M059J (cell line): ENCODE measurements at places on chromosomes 16 and 17. TPM values are rescaled to one million over a fixed set of nuclear protein-coding genes. Genes with fewer than 3 reads are reported as not detected.

DNA sequence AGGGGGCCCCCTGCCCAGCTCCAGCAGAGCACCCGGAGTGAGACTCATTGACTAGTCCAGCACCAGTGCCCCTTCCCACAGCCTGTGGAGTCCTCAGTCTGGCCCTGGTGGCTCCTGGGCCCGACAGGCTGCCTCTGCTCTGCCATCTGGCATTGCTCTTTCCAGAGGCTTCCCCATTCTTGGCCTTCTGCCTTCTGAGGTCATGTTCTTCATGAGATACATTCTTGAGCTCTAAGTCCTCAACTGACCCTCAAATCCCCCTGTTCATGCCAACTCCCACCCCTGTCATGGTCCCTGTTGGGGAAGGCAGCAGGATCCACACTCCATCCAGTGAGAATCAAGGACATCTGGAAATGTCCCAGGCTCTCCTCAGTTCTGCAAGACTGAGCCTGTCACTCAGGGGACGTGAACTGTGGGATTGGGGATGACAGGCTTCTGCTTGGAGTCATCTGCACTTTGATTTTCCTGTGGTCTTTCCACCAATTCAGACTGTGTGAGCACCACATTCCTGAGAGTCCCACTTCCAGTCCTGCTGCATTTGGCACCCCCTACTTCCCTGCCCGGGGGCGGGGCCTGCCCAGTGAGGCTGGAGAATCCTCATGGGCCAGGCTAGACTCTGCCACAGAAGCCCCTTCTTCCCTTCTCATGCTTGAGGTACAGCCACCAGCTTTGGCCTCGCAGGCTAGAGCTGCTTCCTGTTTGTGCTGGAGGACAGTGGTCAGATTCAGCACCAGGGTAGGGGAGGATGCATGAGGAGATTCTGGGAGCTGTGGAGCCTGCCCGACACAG lies 2.7 kb downstream of the TRPV2 start:
- DNase-seq, result peak; percentile 78

DNA sequence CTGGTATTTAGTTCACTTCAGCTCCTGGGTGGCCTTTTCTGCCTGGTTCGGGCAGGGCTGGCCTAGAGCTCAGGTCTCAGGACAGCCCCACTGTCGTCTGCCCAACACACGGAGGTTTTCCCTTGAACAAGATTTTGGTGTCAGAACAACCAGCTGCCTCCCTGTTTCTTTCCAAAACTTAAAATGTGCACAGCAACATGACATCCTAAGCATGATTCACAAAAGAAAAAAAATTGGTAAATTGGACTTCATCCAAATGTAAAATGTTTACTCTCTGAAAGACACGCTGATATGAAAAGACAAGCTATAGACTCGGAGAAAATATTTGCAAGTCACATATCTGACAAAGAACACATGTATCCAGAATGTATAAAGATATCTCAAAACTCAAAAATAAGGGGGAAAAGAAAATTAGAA lies 197.8 kb upstream of the CHMP6 start:
- DNase-seq, result no peak

- DNase-seq, result peak; percentile 6
Observed at GRCh38 chr16:3999479-4000325, 116.5 kb downstream of the ADCY9 start.

DNA sequence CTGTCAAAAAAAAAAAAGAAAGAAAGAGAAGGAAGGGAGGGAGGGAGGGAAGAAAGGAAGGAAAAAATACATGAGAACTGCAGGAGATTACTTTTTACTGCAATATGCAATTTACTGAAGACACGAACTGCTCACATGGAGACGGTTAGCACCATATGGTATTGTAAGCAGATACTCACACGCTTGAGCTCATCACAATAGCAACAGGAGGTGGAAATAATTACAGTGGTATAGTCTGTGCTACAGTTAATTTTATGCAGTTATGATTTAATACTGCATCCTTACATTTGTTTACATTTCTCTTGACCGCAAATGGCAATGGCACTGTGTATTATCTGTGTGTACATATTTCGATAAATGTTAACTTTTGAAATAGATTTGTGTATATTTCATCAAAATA lies 21.4 kb upstream of the SLC46A1 start:
- no peak for DNase-seq

GRCh38 chr17:6648181-6648580 lies 3.2 kb downstream of the MED31 start:
- DNase-seq, result peak; percentile 34

- DNase-seq, result peak; percentile 90
Observed at GRCh38 chr16:61820398-61820797, 215.8 kb downstream of the CDH8 start.

DNA sequence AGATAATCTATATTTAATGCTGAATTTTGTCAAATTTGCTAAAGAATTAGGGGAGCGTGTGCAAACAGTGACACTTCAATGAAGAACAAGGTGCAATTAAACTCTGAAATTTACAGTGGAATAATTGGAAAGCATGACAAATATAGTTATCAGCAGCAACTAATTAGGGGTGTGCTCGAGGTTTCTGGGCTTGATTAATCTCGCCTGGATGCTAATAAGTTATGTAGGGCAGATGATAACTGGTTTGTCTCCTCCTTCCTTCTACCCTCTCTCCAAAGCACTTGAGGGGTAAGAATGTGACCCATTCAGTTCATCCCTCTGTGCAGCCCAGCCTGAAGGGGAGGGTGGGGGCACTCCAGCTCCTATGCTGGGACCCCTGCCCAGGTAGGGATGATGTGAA lies 21.9 kb downstream of the MRM1 start:
- DNase-seq, result no peak

DNA sequence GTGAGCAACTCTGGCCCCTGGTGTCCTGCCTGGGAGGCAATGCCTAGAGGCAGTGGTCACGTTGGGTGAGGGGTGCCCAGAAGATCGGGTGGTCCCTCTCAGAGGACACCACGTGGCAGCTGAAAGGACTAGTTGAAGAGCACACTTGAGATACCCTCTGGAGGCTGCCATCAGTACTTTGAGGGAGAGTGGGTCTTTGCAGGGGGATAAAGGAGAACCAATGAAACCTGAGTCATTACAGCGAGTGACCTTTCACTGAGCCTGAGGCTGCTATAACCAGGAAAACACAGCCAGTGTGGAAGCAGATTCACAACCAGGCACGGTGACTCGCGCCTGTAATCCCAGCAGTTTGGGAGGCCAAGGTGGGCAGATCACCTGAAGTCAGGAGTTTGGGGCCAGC lies 18.9 kb downstream of the CA4 start:
- DNase-seq, result peak; percentile 56

GRCh38 chr17:10579270-10579669 lies 29.8 kb upstream of the MYH2 start:
- peak; percentile 50 for DNase-seq

The PRAC1 gene
- not detected in 2 replicates for total RNA-seq

The EFCAB13 gene
- 2.5 and 3.1 TPM in 2 replicates for total RNA-seq

The NPIPB9 gene
- not detected in 2 replicates for total RNA-seq
